CD8-positive, alpha-beta T cell (primary cell): ENCODE measurements at places on chromosomes 7 and 10.

- peak; percentile 15 for DNase-seq
These were observed 38.1 kb downstream of the UBE2H start for GRCh38 chr7:129914536-129915272.

- no peak for DNase-seq
These were observed 12.1 kb upstream of the CCNY start for GRCh38 chr10:35324196-35324595.

GRCh38 chr7:55249332-55249731 is 115.8 kb upstream of the LANCL2 start:
- no peak for DNase-seq

DNA sequence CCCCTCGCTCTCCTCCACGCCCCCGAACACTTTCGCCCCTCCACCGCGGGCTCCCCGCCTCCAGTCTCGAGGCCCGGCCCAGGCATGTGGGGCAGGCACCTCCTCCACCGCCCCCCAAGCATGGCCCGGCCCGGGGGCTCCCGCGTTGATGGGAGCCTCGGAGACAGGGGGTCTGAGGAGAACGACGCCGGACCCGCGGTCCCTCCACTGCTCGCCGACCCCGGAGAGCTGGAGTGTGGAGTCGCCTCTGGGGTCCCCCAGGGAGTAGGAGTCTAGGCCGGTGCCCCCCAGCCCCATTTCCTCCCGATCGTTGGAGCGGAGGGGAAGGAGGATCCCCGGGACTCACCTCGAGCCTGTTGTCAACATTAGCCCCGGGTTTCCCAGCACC is 206 bp downstream of the UPF2 start:
- DNase-seq = peak; percentile 8

DNA sequence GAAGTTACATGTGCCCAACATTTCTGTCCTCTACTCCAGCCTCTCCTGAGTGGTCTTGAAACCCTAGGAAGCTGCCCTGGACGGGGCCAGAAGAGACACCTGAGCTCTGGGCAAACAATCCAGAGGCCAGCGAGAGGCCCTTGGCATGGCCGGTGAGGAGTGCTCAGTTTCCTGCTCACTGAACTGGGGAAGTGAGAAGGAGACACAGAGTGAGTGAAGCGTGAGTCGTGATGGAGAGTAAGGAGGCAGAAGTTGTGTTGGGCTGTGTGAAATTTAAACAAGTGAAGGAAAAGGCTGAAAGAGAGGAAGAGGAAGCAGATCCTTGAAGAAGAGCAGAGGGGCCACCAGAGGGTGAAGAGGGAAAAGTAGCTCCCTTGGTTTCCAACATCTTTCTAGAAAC is 73.2 kb downstream of the WNT2 start:
- DNase-seq = no peak

GRCh38 chr7:33614357-33615117 is 290.8 kb upstream of the BMPER start:
- no peak for DNase-seq

- no peak for DNase-seq
These were observed 61.5 kb downstream of the HECTD2 start for GRCh38 chr10:91471602-91472001.

- no peak for DNase-seq
These were observed 6.8 kb downstream of the AEBP1 start for GRCh38 chr7:44110719-44111635.

GRCh38 chr7:31705377-31705776 is 18.4 kb downstream of the PPP1R17 start:
- DNase-seq = no peak

DNA sequence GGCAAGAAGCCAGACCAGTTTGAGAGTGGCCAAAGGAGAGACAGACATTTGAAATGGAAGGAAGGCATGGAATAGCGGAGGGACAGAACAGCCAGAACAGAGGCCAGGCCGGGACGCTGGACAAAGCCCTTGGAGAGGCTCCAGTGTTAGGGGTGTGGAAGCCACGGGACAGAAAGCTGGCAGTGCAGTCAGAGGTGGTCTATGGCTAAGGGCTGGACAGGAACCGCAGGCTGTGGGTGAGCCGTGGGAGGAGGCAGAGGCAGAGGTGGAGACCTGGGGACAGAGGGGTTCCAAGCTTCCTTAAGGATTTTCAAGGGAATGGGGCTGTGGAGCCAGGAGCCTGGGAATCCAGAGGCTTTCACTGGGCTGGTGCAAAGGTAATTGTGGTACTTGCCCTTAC is 301.1 kb downstream of the GFRA1 start:
- no peak for DNase-seq
